ENCODE measurements at places on chromosomes 13 and 19.

DNA sequence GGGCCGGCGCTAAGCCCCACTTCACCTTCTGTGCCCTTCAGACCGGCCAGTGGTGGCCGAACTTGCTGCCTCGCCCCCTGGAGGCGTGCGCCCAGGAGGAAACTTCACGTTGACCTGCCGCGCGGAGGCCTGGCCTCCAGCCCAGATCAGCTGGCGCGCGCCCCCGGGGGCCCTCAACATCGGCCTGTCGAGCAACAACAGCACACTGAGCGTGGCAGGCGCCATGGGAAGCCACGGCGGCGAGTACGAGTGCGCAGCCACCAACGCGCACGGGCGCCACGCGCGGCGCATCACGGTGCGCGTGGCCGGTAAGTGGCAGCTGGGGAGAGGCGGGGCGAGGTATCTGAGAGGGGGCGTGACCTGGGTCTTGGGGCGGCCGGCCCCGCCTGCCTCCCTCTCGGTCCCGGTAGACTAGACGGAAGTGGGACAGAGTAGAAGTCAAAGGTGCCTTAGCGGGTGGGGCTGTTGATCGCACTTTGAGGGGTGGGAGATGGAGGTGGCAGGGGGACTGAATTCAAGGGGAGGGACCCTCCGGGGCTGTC, 5.6 kb downstream of the ICAM5 start:
- peak; percentile 84 for DNase-seq

- DNase-seq: no peak
Observed at GRCh38 chr13:107907065-107907805, 308.1 kb downstream of the LIG4 start.

GRCh38 chr13:90445179-90445578, 902.3 kb upstream of the MIR17HG start:
- no peak for DNase-seq

GRCh38 chr13:97133554-97133953, 88.6 kb upstream of the MBNL2 start:
- DNase-seq: no peak

GRCh38 chr13:97474349-97474980, 40.5 kb downstream of the RAP2A start:
- DNase-seq: no peak

GRCh38 chr19:6108721-6109633, 1.3 kb downstream of the RFX2 start:
- peak; percentile 74 for DNase-seq

DNA sequence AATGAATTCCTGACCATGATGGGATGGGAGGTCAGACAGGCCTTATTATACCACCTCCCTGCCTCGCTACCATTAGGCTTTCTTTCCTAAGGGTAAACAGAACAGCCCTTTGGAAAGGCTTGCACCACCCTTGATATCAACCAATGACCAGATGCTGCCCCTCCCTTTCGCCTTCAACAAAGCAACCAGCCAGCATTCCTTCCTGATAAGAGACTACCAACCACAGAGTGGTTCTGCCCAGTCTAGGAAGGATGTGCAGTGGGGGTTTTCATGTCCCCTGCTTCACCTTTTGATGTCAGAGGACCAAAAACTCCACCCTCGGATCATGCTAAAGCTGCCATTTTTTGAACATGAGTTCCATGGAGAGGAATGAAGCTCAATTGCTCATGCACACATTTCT, 21.7 kb downstream of the TEX30 start:
- DNase-seq: no peak

- DNase-seq: no peak
Observed at GRCh38 chr13:65414187-65414586, 1815.9 kb downstream of the PCDH9 start.

DNA sequence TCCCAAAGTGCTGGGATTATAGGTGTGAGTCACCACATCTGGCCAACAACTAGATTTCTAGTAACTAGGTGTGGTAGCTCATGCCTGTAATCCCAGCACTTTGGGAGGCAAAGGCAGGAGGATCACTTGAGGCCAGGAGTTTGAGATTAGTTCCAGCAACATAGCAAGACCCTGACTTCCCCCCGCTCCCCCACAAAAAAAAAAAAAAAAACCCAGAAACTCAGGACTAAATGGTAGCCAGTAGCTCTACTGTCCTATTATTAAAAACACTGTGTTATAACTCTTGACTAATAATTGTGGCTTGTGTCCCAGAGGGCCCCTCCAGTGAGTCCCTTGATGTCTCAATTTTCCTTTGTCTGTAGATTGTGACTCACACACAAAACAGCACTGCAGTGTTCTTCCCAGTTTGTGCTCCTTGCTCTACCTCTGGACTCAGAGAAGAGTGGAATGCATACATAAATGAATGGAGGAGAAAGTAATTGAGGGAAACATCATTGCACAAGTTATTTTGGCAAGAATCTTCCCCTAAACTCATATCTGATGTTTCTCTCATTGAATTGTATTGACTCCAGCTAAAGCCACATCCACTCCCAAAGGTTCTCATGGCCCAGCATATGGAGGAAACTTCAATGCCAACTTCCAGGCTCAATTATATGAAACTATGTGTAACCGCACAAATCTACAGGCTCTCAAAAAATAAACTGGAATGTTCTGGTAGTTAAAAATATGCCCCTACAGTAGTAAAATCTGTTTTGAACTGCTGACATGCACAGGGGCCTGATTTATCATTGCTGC, 8.8 kb downstream of the TPT1 start:
- DNase-seq: no peak

DNA sequence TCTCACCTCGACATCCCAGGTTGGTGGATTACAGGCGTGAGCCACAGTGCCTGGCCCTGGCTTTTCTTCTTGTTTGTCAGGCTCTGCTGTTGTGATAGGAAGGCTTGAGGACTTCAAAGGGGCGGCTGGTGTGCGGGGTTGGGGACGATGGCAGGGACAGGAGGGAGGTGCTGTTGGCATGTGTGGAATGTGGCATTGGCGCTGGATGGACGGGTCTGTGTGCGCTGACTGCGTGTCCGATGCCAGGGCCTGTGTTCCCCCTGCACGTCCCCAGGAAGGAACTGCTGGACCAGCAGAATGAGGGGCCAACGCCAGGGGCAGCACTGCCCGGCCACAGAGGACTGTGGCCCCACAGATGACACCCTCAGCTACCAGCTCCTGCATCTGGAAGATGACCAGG, 12.7 kb upstream of the PTBP1 start:
- no peak for DNase-seq

- no peak for DNase-seq
Observed at GRCh38 chr13:35714588-35715377, 238.3 kb upstream of the MAB21L1 start.

DNA sequence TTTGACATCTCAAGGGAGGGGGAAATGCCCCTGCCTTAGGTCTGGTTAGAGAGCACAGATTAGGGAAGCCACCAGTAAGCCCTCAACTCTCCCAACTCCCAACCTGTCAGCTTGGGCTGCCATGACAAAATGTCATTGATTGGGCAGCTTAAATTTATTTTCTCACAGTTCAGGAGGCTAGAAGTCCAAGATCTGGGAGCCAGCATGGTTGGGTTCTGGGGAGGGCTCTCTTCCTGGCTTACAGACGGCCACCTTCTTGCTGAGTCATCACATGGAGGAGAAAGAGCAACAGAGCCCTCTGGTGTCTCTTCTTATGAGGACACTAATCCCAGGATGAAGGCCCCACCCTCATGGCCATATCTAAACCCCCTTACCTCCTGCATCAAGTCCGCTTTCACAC, 24.2 kb downstream of the C19orf12 start:
- peak; percentile 79 for DNase-seq

GRCh38 chr13:40660141-40660664, 6.2 kb downstream of the FOXO1 start:
- DNase-seq: no peak

DNA sequence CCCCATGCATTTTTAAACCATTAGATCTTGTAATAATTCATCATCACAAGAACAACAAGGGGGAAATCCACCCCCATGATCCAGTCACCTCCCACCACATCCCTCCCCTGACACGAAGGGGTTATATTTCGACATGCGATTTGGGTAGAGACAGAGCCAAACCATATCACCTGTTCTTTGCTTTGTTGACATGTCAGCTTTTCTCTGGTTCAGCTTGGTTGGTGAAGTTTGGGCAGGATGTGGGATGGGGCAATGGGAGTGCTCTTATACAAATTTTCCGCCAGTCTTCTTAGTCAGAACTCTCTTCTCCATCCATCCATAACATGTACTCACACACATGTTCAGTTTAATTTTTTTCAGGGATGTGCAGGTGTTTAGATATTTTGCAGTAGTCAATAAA, 12.9 kb downstream of the TPP2 start:
- no peak for DNase-seq

- DNase-seq: no peak
Observed at GRCh38 chr13:49502954-49503353, 7.2 kb downstream of the PHF11 start.

- no peak for DNase-seq
Observed at GRCh38 chr13:94778986-94779385, 66.6 kb upstream of the SOX21 start.

DNA sequence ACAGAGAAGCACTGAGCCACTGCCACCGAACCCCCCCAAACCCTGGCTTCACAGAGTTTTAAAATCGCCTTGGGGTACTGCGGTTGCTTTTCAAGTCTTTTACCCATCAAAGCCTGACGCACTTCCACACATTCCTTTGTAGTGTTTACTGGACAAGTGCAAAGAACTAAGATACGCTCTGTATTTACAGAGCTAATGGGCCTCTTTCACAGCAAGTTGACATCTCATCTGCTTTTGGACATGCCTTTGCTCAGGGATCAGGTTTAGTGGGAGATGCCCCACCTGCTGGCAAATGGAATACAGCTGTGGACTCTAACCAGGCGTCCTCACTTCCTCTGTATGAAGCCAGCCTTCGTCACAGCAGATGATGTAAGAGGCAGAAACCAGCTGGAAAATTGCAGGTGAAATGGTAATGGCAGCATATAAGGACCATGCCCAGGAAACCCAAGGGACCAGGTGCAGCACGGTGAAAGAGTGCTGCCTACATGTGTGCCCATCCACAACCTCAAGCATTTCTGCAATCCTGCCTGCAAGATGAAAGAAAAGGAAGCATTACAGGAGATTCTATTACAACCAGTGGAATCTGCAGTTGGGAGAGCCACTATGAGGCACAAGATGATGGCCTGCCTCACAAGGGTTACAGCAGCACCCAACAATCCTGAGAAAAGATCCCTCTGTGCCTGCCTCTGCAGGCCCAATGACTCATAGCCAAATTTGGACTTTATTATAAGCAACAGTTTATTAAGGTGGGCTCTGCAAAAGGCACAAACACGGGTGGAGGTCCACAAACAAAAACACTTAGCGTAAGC, 34.7 kb downstream of the BRD4 start:
- DNase-seq: peak; percentile 19

- DNase-seq: no peak
Observed at GRCh38 chr13:83162493-83162892, 719.8 kb downstream of the SLITRK1 start.

DNA sequence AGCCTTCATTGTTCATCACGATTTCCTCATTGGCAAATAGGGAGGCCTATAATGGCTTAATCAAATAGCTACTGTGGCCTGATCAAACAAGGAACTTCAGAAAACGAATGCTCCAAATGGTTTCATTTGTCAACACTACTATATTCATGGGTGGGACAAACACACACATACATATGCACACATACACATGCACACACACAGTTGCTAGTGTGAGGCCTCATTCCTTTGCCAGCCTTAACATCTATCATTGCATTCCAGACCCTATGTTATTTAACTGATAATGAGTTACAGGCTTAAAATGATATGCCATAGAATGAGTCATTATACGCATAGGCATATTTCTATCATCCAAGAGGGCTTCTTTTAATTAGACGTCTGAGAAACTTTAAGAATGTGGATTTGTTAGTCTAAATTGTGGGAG, 140.2 kb downstream of the KLF5 start:
- no peak for DNase-seq

GRCh38 chr13:29021311-29021710, 201.2 kb downstream of the MTUS2 start:
- no peak for DNase-seq

DNA sequence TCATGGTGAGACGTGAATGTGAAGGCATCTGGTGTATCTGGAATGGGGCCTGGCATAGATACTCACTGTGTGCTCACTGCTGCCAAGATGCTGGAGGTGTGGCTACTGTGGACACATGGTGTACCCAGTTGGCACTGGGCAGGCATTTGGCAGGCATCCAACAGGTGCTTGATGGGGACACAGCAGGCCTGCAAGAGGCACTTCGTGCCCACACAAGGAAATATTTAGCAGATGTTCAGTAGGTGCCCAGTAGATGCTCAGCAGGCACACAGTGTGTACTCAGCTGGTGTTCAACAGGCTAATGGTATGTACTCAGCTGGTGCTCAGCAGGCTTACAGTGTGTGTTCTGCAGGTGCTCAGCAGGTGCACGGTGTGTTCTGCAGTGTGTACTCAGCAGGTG, 14.2 kb downstream of the CRTC1 start:
- DNase-seq: no peak

DNA sequence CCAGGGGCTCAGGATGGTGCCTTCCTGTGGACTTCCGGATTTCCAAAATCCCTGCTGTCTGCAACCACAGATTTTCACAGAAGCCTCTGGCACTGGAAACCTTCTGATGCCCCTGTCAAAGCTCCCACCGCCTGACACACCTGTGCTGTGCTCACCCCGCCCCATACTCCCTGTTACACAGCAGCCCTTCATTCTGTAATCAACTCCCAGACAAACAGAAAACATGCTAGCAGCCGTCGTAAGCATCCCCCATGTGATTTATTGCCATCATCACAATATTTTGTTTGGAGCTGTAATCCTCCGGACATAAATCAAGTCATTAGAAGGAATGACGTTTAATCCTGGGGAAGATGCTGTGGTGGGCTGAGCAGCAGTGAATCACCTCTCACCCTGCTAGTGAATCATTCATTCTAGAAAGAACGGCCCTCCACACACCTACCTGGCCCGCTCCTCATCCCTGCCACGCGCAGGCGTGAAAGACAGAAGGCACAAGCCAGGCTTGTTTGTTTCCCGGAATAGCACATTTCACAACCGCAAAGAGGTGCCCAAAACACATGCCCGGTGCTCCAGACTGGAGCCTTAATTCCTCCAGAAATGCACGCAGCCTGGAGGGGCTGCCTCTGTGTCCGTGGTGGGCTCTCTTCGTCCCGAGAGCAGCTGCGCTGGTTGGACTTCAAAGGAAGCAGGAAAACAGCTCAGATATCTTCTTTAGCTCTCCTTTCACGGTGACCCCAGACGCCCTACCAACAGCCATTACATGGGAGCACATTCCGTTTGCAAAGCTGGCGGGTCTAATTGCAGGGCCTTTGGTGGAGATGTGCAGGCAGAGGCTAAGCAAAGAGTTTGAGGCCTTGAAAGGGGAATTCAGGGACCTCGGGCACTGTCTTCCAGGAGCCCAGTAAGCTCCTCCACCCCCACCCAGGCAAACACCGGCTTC, 41.3 kb upstream of the KCTD15 start:
- DNase-seq: no peak

- no peak for DNase-seq
Observed at GRCh38 chr13:39073983-39074382, 35.7 kb downstream of the NHLRC3 start.

DNA sequence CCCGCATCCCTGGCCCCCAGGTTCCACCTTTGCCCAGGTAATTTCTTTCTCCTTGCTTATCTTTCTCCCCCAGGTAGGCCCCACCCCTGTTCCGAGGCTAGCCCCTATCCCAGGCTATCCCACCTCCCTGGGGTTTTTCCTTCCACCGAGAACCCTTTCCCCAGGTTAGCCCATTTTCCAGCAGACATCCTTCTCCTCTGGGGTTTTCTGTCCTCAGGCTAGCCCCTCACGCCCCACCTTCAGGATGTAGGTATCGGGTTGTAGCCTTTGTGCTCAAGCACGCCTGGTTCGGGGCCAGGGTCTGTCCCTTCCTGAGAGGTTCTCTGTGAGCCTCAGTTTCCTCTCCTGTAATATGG, 837 bp downstream of the FSD1 start:
- DNase-seq: no peak

Measured in CD4-positive, alpha-beta T cell treated with Interleukin-21 for 1 hour (primary cell).